ENCODE measurements at places on chromosomes 11 and 22.

- no peak for DNase-seq
Observed at GRCh38 chr22:32411402-32411801, 645 bp downstream of the RTCB start.

DNA sequence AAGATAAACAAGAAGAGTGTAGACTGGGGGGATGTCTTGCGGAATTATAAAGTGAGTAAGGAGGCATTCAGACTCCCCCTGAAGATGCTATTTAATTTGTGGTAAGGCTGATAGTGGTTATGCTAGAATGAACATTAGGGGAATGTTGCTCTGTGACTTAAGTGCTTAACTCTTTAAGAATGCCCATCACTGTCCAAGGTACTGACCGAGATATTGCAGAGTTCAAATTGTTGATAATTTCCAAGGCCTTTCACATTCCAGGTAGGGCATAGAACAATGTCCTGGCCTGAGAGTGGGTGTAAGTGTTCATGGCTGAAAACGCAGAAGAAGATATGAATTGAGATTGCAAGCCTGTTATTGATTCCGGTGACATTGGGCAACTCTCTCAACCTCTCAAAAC, 90.3 kb upstream of the SEZ6L start:
- DNase-seq, result no peak

DNA sequence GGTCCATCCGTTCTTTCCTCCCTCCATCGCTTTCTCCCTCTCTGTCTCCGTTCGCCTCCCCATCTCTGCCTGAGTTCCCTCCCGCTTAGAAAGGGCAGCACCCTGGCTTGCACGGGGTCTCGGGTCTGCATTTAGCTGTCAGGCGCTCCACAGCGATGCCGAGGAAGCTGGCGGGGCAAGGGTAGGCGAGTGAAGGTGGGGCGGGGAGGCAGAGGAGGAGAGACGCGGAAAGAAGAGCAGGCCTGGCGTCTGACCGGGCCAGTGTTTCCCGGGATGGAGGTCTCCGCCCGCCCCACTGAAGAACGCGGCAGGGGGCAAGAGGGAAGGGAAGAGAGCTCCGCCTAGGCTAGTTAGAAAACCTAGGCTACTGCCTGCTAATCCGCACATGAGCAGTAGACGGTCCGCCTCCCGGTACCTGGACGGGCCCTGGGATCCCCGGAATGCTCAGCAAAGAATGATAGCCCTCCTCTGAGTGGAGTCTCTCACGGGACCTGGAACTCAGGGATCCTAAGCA, 3922.5 kb upstream of the OR11H1 start:
- DNase-seq, result no peak

DNA sequence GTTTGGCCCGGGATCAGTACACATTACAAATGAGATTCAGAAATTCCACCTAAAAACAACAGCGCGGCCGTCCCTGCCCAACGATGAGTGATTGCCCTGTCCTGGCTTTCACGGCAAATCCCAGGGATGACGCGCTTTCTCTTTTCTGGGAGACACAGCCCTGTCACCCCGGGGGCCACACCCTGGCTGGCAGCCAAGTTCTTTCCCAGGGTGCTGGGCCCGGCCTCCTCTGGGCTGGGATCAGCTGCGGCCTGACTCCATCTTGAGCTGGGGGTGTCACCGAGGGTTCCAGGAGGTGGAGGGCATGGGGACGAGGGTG, 82.7 kb downstream of the FBLN1 start:
- peak; percentile 57 for DNase-seq
